ENCODE measurements at places on chromosomes 13 and 19.

GRCh38 chr19:51799034-51799773, 4.2 kb downstream of the FPR3 start:
- DNase-seq = no peak

DNA sequence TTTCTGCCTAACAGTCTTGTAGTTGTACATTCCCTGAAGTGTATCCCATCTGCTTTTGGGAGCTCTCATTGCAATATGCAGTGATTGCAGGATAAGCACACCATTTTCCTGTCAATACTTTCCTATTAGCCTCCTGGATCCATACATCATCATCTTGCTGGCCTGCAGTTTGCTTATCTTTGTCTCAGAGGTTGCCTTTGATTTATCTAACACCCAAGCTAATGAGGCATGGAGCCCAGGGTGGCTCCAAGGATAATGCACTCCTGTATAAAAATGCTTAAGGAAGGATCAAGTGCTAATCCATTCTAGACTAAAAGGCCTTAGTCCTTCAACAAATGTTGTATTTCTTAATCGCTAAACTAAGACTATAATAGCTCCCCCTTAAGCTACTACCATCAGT, 161.6 kb upstream of the OBI1 start:
- no peak for DNase-seq

GRCh38 chr13:50323440-50324065, 308.3 kb downstream of the KCNRG start:
- DNase-seq = no peak

DNA sequence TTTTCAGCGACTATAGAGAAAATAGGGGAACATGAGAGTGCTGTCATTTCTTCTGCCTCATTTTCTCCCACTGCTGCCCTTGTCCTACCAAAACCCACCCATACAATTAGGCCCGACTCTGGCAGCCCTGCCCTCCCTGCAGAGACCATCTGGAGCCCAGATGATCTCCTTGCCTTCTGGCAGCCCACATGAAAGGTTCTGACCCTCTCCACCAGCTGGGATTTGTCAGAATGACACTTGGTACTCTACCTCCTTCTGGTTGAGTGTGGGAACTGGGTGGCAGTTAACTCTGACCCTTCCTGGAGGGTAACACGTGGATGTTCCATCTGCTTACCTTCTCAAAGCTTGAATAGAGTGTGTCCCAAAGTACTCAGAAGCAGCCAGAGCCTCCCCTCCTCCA, 21.0 kb upstream of the SIAH3 start:
- no peak for DNase-seq

GRCh38 chr13:95343944-95344343, 42.7 kb upstream of the ABCC4 start:
- no peak for DNase-seq

GRCh38 chr13:92769046-92769445, 457.6 kb upstream of the GPC6 start:
- no peak for DNase-seq

DNA sequence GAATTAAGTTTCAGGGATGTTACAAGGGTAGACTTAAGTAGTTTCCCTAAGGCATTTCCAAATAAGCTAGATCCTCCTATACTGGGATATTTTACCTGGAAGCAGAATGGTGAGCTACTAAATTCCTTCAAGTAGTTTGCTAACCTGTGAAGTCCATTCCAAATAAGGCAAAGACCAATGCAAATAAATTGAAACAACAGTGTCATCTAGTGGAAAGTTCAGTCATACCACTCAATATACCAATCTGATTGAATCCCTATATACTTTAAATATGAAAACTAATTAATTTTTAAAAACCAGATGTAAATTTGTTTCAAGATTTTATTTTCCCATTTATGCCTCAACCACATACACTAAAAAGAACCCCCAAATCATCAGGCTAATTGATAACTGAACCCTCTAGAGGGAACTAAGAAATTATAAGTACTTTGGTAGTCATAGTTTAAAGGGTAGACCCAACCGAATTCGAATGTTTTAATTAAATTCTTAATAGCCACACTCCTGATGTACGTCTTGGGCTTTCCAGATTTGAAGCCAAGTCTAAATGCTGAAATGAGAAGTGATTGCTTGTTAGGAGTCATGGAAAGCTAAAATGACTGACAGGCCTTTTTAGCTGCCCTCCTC, 223.7 kb downstream of the TBC1D4 start:
- DNase-seq = no peak
